ENCODE measurements at places on chromosomes 5 and 9. TPM values are rescaled to one million over a fixed set of nuclear protein-coding genes. Genes with fewer than 3 reads are reported as not detected.

- DNase-seq = no peak
These were observed 317.3 kb upstream of the PRR16 start for GRCh38 chr5:120146787-120147186.

DNA sequence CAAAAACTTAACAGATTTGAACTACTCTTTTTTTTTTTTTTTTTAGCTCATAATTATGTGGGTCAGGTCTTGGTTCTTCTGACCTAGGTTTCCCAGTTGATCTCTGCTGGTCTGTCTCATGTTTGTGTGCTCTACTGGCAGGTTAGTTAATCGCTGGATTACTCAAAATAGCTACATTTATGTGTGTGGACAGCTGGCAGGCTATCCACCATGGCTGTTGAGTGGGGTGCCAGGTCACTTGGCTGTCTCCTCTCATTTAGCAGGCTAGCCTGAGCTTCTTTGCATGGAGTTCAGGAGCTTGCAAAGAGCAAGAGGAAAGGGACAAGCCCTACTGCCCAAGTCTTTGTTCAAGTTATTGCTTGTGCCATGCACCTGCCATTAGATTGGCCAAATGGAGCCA is 9.3 kb downstream of the ADCY2 start:
- no peak for DNase-seq

GRCh38 chr5:50889790-50890189 is 223.4 kb downstream of the PARP8 start:
- DNase-seq = no peak

DNA sequence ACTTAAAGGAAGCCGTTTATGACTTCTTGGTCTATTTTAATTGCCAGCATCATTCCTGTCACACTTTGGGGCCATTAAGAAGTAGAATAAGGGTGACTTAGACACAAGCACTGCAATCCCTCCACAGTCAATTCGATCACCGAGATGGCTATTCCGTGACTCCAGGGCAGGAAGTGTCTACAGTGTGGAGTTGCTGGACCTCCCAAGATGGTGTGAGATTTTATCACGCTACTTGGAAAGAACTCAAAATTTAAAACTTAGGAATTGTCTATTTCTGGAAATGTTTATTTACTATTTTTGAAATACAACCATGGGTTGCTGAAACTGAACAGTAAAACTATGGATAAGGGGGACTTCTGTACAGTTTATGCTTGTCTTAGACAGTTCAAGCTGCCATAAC is 6.2 kb downstream of the FBXL7 start:
- no peak for DNase-seq

DNA sequence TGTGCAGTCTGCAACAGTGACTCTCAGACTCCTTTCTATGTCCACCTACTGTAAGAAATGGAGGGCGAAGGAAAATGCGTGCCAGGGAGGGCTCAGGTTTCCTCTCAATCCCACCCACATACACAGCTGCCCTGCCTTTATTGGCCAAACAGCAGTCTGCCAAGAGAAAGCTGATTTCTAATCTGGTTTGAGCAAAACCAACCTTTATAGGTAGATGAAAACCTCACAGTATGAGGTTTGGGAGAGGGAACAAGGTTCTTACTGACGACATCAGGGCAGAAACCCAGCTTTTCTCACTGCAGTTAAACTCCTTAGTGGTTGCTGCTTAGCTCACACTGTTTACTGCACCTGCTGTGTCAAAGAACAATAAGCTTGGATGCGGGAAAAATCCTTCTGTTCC is 152.3 kb upstream of the KLF9 start:
- DNase-seq = no peak

Gene EIF4E1B
- not detected for total RNA-seq
